ENCODE measurements at places on chromosomes 5 and 9. TPM values are rescaled to one million over a fixed set of nuclear protein-coding genes. Genes with fewer than 3 reads are reported as not detected.

PRKACG gene
- total RNA-seq = not detected

PCDHB10 gene
- total RNA-seq = 1.1 TPM

PCDHGC5 gene
- total RNA-seq = 1.4 TPM

PAXX gene
- 19.6 TPM for total RNA-seq

RGMB gene
- total RNA-seq = 39.4 TPM

CHSY3 gene
- 1.3 TPM for total RNA-seq

C9 gene
- total RNA-seq = not detected

COL23A1 gene
- total RNA-seq = not detected

SIT1 gene
- total RNA-seq = not detected

EMB gene
- 0.10 TPM for total RNA-seq

MSX2 gene
- not detected for total RNA-seq

CDX1 gene
- not detected for total RNA-seq

LCN15 gene
- total RNA-seq = not detected

OR1J1 gene
- total RNA-seq = not detected

EPB41L4B gene
- 1.3 TPM for total RNA-seq

ADAMTS19 gene
- total RNA-seq = not detected

CACFD1 gene
- 4.9 TPM for total RNA-seq

HACD4 gene
- 0.19 TPM for total RNA-seq

ZNF367 gene
- total RNA-seq = 6.8 TPM

IER5L gene
- 9.9 TPM for total RNA-seq

ZNF483 gene
- total RNA-seq = 2.9 TPM

CDKN2A gene
- 10.0 TPM for total RNA-seq

SYNPO gene
- total RNA-seq = 37.9 TPM

DMRT3 gene
- not detected for total RNA-seq

ZDHHC11B gene
- total RNA-seq = not detected

SLC1A3 gene
- total RNA-seq = not detected

RUSC2 gene
- 39.5 TPM for total RNA-seq

C6 gene
- total RNA-seq = not detected

DND1 gene
- not detected for total RNA-seq

SHOC1 gene
- total RNA-seq = not detected

SMU1 gene
- 26.8 TPM for total RNA-seq

CDC25C gene
- 7.9 TPM for total RNA-seq

PFDN1 gene
- total RNA-seq = 155 TPM

MLANA gene
- total RNA-seq = not detected

SMIM15 gene
- total RNA-seq = 43.8 TPM

ASPN gene
- not detected for total RNA-seq

All from vein endothelial cell (primary cell).